Activated T-cell treated with anti-CD3 and anti-CD28 coated beads, Interleukin-2, amount 50 U/mL, for 4 hours (primary cell): ENCODE measurements at places on chromosomes 12 and 14.

DNA sequence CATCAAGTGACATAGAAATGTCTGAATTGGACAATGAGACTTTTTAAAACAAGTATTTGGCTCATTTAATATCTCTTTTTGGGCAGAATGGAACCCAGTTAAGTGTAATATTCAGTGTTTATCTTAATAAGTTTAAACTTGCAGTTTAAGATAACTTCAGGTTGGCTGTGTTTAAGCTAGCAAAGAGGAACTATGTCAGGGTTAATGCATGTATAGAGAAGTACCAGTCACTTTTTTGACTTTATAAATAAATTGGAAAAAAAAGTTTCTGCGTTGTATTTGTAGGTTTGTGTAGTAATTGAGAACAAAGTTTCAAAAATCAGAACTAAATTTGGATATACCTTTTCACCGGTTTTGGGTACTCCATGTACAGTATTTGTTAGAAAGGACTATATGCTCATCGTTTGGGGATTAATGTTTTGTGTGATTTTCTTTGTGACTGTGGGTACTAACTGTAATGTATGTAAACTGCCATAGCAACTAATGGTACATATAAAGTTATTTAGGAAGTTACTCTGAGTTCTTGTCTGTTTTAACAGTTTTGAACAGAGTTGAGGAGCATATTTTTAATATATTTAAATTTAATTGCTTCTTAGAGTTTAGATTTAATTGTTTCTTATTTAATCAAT is 4.5 kb downstream of the HMGA2 start:
- DNase-seq: no peak

DNA sequence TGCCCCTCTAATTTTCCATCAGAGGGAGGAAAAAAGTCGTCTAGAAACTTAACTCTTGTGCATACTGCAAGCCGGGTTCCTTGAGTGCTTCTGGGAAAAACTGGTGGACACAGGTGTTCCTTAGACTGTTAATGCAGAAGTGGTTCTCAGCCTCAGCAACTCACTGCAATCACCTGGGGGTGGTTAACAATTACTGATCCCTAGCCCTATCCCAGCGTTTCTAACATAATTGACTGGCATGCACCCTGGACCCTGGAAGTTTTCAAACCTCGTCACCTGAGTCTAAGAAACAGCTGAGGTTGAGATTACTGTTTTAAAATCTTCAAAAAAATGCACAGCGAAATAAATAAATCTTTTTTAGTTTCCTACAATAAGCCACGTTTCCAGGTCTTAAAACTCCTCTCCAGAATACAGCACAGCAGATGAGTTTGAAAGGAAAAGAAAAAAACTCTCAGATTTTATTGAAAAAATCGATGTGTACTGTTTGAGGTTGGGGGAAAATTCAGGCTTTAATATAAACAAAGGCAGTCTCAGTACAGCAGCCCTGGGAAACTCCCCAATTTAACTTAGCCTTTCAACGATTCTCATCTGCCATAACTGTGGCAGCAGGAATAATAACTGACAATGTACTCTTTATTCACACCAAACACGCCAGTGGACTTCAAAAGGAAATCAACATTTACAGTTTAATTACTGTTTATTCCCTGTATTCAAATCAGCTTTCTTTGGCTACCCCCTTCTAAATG is 45.4 kb downstream of the PHLDA1 start:
- DNase-seq: no peak

DNA sequence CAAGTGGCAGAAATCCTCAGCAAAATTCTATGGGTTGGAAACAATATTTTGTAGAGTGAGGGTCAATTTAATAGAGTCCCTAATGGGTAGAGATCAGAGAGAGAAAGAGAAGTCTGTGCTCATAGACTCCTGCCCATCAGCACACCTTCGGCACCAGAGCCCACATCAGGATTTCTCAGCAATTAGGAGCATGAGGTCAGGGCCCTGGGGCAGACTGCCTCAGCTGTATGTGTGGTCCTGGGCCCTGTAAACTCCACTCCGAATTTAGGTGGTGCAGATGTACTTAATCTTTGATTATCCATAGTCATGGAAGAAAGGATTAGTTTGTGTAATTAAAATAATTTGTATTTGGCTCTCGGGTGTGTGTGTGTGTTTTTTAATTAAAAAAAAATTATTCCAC is 372.6 kb downstream of the AEBP2 start:
- no peak for DNase-seq

GRCh38 chr12:2384533-2385351 is 332.0 kb downstream of the CACNA1C start:
- no peak for DNase-seq
